Activated naive CD8-positive, alpha-beta T cell treated with anti-CD3 and anti-CD28 coated beads, Interleukin-2, amount 10 ng/mL, durations not matched to agents 7 days and 5 days (primary cell): ENCODE measurements at places on chromosomes 11 and 22. TPM values are rescaled to one million over a fixed set of nuclear protein-coding genes. Genes with fewer than 3 reads are reported as not detected.

RAG2 gene
- total RNA-seq, result not detected

MRGPRE gene
- not detected for total RNA-seq

RGL4 gene
- total RNA-seq, result 24.9 TPM

MRGPRX4 gene
- total RNA-seq, result not detected

PNPLA3 gene
- not detected for total RNA-seq

FZD4 gene
- 0.11 TPM for total RNA-seq

IGF2 gene
- not detected for total RNA-seq

SOX10 gene
- not detected for total RNA-seq

CECR2 gene
- total RNA-seq, result 0.06 TPM

- no peak for DNase-seq
Observed at GRCh38 chr11:76801225-76801624, 18.1 kb downstream of the TSKU start.

GRCh38 chr11:35065566-35065965 is 73.4 kb upstream of the CD44 start:
- DNase-seq, result no peak

DNA sequence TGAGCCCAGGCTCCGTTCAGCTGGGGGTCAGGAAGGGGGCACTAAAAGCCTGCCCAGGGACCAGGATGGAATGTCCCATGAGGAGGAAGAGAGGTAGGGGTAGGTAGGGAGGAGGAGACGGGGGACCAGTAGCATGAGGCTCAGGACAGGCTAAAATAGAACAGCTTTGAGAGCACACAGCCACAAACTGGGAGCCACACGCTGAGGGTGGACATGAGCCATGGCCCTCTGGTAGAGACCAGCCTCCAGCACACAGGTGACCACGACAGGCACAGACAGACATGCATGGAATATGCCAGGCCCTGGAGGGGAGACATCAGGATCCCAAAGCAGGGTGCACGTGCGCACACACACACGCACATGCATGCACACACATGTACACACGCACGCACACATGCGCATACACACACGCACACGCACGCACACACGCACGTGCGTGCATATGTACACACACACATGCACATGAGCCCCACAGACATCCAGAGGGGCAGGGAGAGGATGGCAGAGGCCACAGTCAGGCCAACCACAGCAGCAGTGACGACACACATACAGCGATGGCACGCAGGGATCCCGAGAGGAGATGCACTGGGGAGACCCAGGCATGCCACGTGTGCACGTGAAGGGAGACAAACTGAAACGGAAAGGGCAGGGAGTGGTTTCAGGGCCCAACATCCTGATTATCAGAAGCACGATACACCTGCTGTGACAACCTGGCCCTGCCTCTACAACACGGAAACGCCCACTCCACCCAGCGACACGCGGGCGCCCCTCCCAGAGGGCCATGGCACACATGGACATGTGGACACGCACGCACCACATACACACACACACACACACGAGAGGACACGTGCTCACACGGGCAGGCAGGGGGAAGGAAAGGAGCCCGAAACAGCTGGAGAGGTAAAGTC is 25.7 kb downstream of the LRRC10B start:
- DNase-seq, result no peak

DNA sequence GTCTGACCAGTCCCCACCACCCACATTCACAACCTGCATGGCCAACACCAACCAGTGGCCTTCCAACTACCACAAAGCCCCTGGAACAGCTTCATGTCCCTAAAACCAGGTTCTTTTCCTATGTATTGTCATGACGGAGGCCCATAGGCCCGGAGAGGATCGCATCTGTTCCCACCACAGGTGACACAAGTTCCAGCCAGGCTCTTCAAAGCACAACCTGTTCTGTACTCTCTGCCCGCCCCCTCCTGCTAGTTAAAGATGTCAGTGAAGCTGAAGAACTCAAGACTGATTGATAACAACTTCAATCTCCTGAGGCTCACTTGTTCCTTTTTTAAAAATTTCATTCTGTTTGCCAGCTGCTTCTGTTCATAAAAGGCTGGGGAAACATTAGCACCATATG is 121.1 kb upstream of the GUCY1A2 start:
- no peak for DNase-seq

GRCh38 chr11:68727783-68728182 is 23.5 kb downstream of the TESMIN start:
- DNase-seq, result no peak

DNA sequence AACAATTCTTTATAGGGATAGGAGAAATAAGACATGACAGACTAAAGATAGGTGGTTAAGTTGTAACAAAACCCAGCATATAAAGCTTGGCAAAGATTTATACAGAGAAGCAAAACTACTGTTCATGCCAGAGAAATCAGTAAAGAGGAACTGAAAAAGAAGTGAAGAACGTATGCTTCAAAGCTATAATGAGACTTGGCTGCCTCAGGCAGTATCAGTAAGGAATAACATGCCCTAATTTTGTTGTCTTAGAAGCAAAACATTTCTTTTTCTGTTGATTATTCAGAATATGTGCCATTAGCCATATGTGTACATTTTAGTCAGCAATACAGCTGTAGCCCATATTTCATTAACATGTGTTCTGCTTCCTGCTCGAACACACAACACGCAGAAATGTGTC is 403.2 kb downstream of the NELL1 start:
- no peak for DNase-seq

DNA sequence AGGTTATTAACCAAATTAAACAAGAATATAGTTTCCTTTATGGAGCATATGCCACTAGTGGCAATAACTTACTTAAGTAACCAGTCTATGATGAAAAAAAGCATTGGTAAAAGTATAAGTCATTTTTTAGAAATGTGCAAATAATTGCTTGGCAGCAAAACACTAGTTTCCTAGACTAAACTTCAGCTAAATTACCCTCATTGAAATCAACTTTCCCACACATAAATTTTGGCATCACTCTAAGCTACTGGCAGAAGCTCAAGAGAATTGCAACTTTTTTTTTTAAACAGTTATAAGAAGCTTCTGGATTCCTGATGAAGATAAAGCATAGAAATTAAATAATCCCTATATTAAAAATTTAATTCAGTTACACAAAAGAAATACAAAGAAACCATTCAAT is 12.5 kb downstream of the CCDC34 start:
- no peak for DNase-seq

DNA sequence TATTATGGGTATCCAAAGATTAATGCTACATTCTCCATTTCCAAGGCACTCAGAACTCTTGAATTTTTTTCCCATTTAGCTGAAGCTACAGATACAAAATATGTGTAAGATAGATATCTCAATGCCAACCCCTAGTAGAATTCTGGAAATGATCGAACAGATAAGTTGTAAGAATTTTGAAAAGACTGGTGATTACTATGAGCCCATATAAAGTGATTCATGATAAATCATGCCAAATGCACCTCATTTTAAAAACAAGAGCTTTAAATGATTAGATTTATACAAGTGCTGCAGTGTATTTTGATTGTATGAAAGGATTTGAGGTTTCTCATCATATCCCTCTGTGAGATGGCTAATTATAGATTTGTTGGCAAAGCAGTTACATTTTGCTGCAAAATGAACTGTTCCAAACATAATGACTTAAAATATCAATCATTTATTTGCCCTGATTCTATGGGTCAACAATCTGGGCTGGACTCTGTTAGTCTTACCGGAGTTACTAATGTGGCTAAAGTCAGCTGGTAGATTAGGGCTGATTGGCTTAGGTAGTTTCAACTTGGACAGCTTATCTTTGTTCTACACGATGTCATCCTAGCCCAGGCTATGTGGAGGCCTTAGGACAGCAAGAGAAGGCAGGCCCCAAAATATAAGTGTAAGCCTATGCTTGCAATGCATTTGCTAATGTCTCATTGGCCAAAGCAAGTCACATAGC is 3.4 kb downstream of the OR10V1 start:
- DNase-seq, result no peak

GRCh38 chr22:33227791-33228190 is 169.6 kb upstream of the SYN3 start:
- no peak for DNase-seq

- DNase-seq, result no peak
Observed at GRCh38 chr22:49503896-49504521, 323.7 kb downstream of the BRD1 start.

DNA sequence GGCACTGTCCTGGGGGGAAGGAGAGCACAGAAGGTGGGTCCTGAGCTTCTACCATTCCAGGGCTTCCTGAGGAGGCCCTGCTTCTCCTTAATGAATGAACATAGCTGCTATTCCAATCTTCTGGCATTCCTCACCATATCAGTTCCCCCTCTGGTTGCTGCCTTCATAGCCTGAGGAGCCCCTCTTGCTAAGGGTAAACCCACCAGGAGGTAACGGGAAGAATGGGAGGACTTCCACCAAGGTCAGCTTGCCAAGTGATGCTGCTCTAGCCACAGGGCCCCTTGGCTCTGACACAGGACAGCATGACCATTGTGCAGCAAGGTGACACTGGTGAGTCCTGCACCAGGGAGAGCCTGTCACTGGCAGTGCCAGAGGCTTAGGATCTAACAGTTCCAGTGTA is 1022.5 kb downstream of the TBC1D22A start:
- DNase-seq, result no peak

DNA sequence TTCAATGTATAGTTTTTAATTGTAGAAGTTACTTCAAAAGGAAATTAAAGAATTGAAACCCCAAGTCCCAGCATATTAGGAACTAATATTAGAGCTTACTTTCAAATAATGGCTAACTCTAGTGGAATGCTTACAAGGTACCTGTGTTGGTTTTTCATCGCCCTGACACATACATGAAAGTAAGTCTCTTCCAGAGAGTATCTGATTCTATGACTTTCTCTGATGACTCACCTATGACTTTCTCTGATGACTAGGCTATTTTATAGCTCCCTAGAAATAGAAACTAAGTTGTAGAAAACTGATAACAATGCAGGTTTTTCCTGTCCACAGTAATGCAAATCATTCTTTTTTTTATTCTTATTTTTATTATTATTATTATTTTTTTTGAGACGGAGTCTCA is 33.6 kb upstream of the MMP7 start:
- DNase-seq, result no peak

DNA sequence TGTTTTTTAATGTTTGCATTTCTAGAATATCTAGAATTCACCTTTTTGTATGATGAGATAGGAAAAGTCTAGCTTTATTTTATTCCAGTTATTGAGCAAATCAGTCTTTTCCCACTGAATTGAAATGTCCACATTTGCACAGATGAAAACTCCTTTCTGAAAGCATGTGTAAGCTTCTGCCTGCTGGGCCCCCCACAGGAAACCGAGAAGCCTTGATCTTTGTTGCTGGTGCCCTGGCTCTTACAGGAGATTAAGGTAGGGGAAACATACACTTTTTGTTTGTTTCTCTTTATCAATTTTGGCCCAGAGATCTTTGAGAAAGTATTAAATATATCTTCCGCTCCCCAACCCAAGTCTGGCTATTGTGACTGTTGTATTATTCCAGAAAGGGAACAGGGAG is 87.2 kb upstream of the GNAZ start:
- no peak for DNase-seq

GRCh38 chr11:95487391-95487790 is 256.4 kb upstream of the SESN3 start:
- DNase-seq, result no peak

DNA sequence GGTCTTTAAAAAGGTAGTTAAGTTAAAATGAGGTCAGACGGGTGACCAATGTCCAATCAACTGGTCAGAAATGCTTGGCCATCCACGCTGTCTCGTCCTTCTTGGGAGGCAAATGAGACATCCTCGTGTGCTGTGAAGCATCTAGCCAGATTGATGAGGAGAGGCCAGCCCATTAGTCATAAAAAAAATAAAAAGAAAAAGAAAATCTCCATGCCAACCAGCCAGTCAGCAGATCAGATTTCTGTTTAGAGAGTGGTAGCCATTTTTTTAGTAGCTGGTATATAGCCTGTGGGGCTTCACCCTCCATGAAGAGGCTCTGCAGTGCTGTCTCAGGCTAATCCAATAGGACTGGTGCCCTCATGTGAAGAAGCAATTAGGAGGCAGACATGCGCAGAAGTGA is 343.1 kb upstream of the SYN3 start:
- no peak for DNase-seq
